Effector CD8-positive, alpha-beta T cell (primary cell): ENCODE measurements at places on chromosomes 6 and 20.

DNA sequence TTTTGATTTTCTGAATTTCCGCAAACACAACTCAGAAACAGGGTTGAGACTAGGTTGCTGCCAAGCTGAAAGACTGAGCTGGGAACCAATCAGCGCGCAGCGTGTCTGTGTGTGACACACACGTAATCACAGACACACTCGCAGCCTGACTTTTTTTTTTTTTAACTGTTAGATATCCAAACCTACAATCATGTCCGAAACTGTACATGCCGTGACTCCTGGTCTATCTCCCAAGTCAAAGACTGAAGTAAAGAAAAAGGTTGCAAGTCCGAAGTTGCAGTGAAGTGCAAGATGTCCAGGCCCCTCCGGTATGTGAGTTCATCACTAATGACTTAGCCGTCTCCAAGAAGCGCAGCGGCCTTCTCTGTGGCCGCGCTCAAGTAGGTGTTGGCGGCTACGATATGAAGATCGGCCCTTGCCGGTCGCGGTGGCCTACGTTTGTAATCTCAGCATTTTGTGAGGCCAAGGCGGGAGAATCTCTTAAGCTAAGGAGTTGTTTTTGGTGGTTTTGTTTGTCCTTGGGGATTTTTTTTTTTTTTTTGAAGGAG is 108.2 kb downstream of the HFE start:
- DNase-seq: peak; percentile 77

- no peak for DNase-seq
These were observed 150.3 kb downstream of the CDK19 start for GRCh38 chr6:110664933-110665332.

GRCh38 chr6:165389534-165389933 is 80.1 kb upstream of the C6orf118 start:
- no peak for DNase-seq

- DNase-seq: no peak
These were observed 23.0 kb downstream of the LATS1 start for GRCh38 chr6:149694921-149695320.

DNA sequence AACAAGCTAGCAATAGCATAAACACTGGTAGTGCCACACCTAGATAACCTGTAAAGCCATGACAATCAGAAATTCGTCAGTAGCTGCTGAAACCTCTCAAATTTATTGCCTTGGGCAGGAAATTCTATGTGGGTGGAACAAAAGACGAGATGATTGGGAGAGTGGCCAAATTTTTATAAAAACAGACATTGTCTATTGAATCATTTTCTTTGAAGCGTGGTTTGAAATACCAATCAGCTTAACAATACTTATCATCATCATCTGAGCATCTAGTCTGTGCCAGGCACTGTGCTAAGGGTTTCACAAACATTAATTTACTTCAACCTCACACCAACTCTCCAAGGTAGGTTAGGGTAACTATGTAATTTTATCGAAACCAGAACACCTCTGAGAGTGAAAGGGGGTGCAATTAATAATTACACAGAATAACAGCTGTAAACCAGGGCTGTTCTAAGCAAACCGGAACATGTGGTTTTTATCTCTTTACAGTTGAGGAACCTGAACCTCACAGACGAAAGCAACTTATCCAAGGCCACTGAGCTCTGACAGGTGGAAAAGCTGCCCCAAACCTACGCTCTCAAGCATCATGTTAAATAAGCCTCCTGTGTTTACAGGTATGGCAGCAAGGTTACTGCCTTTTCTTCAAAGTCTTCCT is 43.4 kb downstream of the NHSL1 start:
- no peak for DNase-seq

- DNase-seq: no peak
These were observed 173.1 kb downstream of the TFAP2C start for GRCh38 chr20:56801971-56802755.

DNA sequence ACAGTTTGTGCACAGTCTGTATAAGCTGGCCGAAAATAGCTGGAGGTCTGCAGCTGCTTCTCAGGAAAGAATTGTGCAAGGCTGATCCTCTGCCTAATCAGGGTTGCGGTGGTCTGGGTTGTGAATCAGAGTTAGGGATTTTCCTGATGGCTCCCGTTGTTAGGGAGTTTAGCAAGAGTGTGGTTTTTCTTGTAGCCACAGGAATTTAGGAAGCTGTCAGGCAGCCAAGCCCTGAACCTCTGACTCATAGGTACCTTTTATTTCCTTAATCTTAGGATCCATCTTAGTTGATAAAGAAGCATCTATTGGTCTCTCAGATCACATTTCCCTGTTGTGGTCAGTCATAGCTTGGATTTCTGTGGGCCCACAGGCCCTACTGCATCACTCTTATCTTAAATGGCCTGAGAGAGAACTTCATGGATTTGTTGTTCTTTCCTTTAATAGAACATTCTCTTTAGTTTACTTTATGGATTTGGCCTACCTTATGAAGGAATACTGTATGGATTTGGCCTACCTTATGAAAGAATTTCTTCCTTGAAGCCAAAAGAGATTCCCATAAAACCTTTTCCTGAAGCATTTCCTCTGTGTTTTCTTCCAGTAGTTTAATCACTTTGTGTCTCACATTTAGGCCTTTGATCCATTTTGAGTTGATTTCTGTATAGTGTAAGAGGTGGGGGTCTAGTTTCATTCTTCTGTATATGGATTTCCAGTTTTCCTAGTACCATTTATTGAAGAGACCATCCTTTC is 10.3 kb downstream of the KIF25 start:
- DNase-seq: no peak

DNA sequence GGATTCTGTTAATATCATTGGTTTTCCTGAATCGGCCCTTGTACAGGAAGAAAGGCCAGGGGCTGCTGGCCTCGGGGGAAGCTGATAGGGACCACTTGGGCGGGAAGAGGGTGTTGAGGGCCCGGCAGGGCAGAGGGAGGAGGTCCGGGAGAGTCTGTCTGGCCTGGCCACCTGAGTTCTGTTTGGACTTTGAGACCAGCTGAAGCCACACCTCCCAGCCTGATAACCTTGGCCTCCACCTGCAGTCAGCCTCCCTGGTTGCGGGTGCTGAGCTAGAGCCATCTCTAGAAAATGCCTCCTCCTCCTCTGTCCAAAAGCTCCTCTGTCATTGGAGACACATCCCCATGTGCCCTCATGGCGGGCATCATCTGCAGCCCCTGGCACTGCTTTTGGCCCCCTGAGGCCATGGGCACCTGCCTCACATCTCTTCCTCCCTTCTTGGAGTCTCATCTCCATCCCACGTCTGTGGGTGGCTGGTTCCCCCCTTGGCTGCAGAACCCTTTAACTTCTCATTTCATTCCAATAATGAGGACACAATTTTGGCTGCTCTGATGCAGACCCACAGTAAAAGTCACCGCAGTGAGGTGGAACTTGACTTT is 16.6 kb downstream of the APCDD1L start:
- DNase-seq: no peak

- DNase-seq: no peak
These were observed 16.3 kb downstream of the LRRC1 start for GRCh38 chr6:53811082-53811481.

DNA sequence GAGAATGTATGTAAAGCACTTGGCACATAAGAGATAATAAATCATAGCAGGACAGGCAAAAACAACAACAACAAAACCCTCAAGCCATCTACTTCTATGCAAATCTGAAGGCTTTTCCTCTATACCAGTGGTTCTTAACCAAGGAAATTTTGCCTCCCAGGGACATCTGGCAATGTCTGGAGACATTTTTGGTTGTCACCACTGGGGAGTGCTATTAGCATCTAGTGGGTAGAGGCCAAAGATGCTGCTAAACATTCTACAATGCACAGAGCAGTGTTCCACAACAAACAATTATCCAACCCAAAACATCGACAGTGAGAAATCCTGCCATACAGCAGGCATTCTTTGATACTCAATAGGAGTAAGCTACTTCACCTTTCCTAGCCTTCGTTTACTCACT is 28.2 kb downstream of the NDRG3 start:
- no peak for DNase-seq

DNA sequence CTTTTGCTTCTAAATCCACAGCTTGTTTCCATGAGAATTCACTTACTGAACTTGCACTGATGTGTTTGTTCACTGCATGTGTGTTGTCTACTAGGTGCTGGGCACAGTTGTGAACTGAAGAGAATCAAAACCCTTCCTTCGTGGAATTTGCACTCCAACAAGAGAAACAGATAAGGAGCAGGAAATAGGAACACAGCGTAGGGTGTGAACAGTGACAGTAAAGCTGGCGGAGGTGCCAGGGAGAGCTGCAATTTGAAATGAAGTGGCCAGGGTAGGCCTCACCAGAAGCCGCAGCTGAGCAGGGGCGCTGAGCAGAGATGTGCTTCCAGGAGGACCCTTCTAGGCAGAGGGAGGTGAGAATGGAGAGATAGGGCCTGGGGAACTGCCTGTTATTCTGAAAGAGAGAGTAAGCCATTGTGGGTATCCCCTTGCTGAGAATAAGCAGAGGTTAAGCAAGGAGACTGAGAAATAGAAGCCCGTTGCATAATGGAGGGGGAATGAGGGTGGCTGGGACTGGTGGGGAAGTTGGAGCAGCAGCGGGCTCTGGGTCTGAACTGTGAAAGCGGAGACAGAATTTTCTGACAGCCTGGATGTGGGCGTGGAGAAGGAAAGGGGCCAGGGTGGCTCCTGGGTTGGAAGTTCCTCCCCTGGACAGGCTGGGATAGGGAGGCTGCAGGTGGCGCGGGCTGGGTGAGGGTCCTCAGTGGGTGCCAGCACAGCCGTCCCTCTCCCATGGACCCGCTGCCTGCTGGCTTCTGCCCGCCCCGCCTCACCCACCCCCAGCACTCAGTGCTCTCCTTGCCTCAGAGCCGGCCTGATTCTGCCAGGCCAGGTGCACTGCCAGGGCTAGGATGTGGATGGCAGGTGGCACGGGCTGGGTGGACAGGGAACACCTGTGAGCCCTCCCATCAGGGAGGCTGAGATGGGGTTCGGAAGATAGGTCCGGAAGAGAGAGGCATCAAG is 114.7 kb upstream of the AFDN start:
- DNase-seq: no peak

GRCh38 chr6:32459781-32460424 is 20.2 kb downstream of the HLA-DRA start:
- DNase-seq: no peak

DNA sequence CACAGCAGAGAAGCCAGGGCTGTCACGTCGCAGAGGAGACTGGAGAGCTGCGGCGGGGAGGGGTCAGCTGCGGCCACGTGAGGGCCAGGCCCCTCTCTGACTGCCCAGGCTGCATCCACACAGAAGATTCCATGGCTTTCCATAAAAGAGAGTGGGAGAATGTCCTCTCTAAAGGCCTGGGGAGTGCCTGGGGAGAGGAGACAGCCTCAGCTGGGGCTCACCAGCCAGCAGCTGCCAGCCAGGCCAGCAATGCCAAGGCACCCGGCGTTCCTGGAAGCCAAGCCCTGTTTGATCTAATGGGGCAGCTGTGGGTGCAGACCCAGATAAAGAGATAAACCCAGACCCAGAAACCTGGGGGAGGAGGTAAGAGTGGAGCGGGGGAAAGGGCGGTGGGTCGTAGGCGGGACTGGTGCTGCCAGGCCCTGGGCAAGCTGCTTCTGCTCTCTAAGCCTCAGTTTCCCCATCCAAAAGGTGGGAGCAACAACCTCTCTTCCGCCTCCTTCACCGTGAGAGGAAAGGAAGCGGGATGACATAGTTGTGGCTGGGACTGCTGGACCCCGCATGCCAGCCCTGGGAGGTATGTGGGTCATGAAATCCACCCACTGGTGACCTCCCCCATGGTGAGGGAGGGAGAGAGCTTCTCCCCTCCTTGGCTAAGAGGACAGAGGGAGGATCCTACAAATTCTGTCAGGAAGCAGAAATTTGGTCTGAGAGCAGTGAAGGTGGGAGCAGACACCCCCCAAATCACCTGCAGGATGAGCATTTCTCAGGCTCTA is 3.1 kb upstream of the OSBPL2 start:
- DNase-seq: no peak

DNA sequence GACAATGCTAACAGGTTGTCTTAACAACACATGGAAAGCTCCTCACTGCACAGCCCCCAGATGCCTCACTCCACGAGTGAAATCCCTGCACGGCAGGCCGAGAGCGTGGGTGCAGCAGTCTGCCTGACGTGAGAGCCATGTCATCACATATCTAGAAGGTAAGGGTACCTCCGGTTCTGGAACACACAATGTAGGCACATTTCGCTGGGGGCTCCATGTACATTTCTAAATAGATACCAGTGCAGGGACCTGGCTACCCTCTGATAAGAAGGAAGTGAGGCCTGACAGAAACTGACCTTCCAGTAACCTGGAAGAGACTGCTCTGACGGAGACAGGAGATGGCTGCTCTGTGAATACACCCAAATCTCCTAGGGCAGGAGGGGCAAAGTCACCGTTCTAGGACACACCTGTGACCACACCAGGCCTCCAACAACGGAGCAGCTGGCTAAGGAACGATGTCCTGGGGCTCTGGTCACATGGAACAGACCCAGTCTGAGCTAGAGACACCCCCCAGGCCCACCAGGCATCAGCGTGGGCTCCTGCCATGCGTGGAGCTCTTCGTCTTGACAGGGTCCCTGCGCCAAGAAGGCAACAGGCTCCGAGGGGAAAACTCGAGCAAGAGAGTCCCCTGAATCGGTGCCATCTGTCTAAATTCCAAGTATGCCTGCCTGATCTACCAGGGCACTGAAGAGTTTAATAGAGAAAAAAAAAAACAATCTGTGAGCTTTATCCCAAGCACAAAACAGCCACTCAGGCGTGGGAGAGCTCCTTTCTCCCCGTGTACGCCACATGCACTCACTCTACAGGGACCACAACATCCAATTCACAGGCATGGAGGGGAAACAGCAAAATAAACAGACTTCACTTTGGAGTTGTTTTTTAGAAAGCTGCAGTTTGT is 27.5 kb downstream of the RNASET2 start:
- no peak for DNase-seq

DNA sequence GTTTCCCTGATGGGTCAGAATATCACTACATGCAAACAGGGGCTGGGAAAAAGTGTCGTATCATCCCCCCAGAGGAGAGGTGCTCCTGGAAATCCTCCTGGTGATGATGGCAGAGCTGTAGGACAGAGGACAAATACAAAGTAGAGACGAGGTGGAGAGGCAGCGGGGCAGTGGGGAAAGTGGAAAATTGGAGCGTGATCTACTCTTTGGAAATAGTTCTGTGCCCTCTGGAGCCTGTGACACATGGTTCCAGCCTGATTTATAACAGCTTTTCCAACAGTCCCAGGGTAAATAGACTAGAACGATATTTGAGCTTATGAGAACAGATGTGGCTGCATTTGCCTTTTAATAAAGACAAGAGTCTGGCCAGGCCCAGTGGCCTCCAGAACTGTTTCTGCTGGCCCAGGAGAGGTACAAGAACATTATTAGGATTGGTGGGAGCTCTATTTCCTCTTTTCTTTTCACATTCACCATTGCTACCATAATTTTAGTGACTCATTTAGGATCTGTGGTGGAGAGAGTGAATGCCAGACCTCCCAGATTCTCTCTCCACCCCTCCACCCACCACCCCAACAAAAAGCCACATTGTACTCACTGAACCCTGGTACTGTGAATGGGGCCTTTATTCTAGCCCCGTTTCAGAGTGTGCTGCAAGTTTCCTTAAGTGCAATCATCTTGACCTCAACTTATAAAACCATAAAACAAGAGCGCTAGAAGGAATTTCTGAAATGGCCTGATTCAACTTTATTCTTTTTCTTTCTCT is 78.3 kb downstream of the BTBD3 start:
- no peak for DNase-seq

GRCh38 chr6:37275350-37275749 is 17.4 kb upstream of the TMEM217 start:
- DNase-seq: no peak
